ENCODE measurements at places on chromosomes 16 and 17. TPM values are rescaled to one million over a fixed set of nuclear protein-coding genes. Genes with fewer than 3 reads are reported as not detected.

The RBFOX1 gene
- 58.7 TPM for total RNA-seq

The CFAP119 gene
- total RNA-seq, result 3.9 TPM

- no peak for DNase-seq
Measured at GRCh38 chr17:64390044-64390443, 616 bp downstream of the PECAM1 start.

DNA sequence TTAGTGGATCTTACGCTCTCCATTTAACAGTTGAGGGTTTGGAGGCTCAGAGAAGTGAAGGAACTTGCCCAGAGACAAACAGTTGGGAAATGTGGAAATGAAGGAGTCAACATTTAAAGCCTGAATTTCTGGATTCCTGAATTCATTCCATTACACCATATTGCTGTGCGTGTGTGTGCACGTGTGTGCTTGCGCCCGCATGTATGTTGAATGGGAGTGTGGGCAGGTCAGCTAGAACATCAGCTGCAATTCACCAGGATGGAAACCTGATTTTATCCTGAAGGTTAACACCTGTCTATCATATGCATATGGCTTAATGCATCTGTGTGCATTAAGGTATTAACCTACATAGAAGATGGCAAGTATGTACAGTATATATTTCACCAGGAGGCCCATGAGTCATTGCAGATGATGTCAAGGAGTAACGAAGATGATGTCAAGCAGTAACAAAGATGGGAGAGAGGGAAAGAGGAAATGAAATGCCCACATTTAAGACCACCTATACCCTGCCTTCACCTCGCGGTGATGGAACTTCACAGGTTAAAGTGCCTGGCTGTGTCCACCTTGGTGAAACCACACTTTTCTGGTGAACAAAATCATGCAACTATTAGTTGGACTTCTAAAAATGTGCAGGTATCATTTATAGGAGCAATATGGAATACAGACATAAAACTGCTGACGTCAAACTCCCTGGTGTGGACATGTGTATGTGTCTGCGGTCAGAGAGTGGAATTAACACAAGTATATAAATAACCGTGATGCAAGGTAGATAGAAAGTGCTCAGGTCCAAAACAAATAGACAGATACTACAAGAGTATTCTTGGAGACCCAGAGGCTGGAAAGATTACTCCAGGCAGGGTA, 832 bp upstream of the ADAP2 start:
- DNase-seq, result no peak

DNA sequence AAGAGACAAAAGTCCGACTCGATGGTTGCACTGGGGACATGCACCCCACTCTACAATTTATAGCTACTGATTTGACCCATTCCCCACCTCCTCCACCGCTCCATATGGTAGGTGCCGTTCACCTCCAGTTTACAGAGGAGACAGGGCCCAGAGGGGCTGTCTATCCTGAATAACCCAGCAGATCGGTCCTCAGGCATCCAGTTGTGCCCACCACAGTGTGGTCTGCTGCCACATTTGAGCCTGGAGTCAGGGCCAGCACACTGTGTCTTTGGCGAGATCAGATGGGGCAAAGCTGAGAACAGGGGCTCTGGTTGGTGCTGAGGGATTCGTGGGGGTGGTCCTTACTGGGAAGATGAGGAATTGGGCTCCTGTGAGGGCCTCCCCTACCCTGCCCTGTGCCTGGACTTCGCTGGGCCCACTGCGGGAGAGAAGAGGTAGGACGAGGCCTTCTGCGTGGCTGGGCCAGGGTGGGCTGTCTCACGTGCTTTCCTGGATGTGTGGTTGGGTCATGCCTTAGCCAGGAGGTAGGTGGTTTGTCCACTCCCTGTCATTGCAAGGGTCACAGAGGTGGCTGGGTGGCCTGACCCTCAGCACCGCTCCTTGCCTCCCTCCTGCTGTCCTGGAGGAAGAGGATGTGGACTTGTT, 2.8 kb downstream of the ADCY7 start:
- no peak for DNase-seq

Data from myocyte (in vitro differentiated cells).